ENCODE measurements at places on chromosomes 5 and 9.

DNA sequence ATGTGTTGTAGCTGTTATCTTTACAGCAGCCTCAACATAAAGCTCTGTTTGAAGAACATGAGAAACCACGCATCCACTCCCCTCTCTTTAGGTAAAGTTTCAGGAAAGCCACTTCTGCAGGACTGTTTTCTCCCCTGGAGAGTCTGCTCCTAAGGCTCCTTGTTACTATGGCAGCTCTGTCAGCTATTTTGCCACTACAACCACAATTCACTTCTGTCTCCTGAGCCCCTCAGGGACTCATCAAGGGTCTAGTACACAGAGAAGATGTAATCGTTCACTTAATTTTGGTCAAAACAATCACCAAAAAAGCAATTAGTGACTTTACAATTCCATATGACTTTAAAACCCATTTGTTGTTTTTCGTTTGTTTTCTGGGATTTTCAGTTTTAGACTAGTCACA, 157.7 kb downstream of the FBN2 start:
- DNase-seq = no peak

DNA sequence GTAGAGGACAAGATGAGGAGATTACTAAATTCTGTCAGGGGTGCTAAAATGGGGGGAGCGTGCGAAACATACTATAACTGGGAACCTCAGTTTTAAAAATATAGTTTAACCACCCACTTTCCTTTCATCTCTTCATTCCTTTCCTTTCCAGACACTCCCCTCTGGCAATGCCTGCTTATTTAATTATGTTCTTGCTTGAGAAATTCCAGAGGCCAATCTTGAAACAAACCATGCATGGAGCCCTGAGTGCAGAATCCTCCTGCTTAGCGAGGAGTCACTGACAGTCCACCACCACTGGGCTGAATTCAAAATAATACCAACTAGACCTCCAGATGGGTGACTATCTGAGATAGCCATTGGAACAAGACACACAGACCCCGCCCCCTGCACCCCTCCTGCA, 29.7 kb upstream of the C9orf72 start:
- DNase-seq = no peak

DNA sequence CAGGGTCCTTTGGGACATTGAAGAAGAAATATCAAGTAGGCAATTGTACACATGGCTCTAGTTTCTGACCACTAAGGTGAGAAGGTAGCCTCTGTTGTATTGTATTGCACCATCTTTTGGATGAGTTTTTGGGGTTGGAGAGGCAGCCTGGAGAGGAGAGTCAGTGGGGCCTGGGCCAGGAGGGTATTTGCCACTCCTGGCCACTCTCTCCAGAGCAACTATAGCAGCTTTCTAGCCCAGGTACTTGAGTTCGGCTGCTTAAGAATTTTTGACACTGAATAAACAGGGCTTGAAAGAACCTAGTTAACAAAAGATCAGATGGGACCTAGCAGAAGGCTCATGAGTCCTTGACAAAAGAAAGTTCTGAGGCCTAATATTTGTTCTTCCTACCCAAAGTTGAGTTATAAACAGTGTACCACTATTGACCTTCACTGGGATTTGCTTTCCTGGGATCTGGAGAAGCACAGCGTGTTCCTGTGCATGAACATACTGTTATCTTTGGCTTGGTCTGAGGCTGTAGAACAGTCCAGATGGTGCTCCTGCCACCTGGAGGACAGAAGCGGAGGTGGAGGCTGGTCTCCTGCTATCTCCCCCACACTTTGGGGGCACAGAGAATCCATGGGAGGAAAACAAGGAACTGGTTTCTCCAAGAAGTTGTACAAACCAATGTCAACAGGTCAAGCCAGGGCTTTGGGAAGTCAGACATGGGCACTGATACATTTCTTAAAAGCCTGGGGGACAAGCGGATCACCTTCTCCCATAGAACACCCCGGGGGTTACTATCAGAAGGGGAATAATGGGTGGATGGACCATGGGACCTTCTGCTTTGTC, 110.4 kb upstream of the LIFR start:
- no peak for DNase-seq

DNA sequence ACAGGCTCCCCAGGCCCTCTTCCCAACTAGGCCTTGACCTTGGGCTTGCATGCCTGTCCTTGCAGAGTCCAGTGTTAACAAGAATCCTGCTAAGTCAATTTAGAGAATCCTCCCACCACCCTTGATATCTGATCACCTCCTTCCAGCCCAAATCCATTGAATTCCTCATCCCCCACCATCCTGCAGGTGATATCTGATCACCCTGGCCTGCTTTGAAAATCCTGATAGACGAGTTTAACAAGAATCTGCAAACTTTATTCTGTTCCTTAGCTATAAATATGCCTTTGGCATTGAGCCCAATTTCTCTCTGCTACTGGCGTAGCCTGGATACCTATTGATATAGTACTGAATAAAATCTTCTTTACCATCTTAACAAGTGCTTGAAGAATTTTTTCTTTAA, 125.5 kb downstream of the DIRAS2 start:
- DNase-seq = no peak

DNA sequence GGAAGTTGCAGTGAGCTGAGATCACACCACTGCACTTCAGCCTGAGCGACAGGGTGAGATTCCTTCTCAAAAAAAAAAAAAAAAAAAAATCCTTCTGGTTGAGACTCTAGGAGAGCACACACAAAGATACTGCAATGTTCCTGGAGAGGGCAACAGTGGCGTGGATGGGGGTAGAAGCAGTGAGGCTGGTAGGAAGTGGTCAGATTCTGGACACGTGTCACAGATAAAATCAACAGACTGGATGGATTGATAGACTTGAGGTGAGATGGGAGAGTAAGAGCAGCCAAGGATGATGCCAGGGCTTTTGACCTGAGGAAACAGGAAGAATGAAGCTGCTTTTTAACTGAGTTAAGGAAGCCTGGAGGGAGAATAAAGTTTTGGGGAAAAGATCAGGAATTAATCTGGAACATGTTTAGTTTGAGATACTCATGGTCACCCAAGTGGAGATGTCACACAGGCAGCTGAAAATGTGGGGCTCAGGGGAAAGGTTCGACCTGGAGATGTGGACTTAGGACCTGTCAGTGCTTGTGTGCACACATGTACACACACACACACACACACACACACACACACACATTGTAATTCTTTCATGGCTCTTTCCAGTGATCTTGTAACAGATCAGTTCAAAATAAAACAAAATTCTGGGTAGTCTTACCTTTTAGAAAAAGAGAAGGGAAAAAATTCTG, 88.1 kb downstream of the FANCC start:
- DNase-seq = no peak

- DNase-seq = no peak
These were observed 11.0 kb upstream of the CEL start for GRCh38 chr9:133050781-133051180.

GRCh38 chr9:113156880-113157279, 6.1 kb downstream of the SLC31A2 start:
- DNase-seq = no peak

- DNase-seq = no peak
These were observed 1147.5 kb upstream of the C9orf72 start for GRCh38 chr9:28720746-28721145.

DNA sequence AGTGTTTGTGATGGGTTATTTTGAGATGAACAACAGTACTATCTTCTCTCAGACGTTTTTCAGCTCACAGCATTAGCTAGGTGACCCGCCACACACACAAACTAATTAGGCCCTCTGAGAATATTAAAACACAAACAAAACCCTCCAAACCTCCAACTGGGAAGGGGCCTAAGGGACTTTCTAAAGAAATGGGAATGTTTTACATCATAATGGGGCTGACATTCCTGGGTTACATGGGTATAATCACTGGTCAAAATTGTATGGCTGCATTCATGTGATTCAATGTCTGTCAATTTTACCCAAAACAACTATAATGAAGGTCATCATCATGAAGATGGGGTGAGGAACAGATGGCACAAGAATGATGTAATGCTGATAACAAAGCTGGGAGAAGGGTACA, 59.6 kb downstream of the SPTLC1 start:
- no peak for DNase-seq

GRCh38 chr9:32886021-32886420, 102.7 kb downstream of the TMEM215 start:
- no peak for DNase-seq

DNA sequence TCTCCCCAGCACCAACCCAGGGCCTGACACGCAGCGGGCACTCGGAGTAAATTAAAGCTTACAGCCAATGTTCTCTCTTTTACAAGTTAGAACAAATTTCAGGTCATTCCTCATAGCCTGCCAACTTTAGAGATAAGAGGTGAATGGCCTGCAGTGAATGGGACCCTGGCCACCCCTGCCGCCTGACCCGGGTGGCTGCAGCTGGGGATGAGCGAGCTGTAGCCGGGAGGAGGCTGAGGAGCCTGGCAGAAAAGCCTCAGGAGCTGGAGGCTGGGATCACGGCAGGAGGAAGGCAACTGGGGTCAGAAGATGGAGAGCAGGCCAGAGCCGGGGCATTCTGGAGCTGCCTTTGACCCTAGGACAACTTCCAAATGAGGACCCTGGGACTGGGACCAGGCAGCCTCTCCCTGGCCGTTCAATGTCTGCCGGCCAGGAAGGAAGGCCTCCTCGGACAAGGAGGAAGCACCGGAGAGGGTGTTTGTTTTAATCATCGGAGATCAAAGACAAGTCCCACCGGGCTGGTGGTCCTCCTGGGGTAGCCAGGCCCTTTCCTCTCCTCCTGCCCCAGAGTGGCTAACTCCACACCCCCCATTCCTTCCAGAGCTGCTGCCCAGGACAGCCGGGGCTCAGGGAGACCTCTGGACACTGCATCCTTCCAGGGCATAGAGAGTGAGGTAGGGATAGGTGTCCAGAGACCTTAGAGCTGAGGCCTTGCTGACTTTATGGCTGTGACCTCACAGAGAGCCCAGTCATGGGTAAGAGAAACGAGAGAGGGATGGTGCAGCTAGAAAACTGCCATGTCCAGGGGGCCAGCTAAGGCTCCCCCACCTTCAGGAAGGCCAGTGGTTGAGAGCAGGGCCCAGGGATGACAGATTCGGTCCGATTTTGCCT, 87.3 kb upstream of the LMX1B start:
- DNase-seq = no peak

DNA sequence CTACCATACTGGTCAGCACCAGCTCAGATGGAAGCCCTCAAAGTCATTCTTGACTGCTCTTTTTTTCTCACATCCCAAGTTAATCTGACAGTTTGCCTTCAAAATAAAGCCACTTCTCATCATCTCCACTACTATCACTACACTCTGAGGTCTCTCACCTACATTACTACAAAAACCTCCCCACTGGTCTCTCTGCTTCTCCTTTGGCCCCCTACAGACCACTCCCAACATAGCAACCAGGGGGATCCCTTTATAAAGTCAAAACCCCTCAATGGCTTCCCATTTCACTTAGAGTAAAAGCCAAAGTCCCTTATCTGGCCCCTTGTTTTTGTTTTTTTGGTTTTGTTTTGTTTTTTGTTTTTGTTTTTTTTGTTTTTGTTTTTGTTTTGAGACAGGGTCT, 4.6 kb downstream of the ARAP3 start:
- no peak for DNase-seq

GRCh38 chr5:138349852-138350562, 2.5 kb upstream of the KDM3B start:
- DNase-seq = no peak

DNA sequence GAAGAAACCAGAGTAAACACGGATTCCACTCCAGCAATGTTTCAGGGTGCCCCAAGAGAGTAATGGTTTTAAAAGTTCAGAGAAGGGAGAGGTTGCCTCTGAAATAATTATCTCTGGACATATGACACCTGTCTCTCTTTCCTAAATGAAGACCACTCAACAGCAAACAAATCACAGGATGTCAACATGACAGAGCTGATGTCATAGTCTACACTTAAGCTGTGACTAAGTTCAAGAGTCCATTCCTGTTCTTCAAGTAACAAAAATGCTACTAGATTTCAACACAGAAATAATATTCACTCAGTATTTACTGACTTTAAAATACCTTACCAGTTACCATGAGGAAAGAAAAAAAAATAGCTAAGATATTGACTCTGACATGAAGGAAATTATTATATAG, 44.7 kb upstream of the SLC30A5 start:
- DNase-seq = no peak

- DNase-seq = no peak
These were observed 1.0 kb upstream of the EXOC3 start for GRCh38 chr5:441996-442334.

All from stimulated activated CD8-positive, alpha-beta memory T cell treated with anti-CD3 and anti-CD28 coated beads, Interleukin-4, amount 100 ng/mL, for 1 hour (primary cell).